GM12891 (cell line): ENCODE measurements at places on chromosomes 2 and 18.
A peak's percentile ranks its signal among the peaks of the same experiment; 100 is the strongest.

DNA sequence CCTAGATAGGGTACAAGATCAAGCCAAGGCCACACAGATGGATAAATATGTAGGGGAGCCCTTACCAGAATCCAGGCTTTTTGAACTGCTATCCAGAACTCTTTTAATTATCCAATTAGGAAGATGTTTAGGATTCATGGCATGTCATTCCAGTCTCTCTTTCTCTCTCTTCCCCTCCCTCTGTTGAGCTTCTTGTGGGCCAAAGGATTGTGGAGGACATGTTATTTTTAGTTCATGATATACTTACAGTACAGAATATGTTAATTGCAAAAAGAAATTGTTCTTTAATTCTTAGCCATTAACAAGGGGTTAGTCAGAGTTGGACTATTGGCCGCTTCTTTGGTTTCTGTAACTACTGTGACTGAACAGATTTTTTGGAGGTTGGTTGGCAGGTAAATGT is 113.0 kb downstream of the SETBP1 start:
- DNase-seq, result no peak

DNA sequence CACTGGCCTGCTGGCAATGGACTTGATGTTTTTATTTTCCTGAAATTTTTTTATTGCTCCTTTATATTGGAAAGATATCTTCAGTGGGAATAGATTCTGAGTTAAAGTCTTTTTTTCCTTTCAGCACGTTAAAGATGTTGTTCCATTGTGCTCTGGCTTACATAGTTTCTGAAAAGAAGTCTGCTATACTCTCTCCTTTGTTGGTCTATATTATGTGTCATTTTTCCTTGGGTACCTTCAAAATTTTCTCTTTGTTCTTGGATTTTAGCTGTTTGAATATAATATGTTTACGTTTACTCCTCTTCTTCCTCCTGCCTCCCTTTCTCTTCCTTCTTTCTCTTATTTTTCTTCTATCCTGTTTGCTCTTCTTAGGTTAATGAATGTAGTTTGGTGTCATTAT is 105.5 kb downstream of the CAPN13 start:
- no peak for DNase-seq

GRCh38 chr2:115560666-115561065 is 1118.2 kb downstream of the DPP10 start:
- DNase-seq, result no peak

DNA sequence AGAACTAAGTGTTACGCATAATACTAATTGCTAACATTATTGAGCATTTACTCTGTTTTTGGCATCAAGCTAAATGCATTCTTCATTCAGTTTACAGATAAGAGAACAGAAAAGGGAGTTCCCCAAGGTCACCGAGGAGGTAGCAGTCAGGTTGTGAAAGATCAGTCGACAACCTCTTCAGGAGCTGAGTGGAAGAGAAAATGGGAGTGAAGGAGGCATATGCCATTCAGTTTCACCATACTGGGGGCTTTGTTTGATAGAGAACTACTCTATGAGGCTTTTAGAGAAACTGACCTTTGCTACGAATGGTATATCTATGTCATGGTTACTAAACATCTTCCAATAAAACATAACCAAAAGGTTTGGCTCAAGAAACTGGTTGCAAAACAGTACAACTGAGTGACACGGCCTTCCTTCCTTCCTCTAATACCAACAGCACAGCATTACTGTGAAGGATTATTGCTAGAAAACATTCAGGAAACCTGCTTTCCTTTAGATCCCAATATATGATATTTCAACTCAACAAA is 112.1 kb downstream of the RBMS1 start:
- no peak for DNase-seq

GRCh38 chr2:78355967-78356366 is 669.5 kb upstream of the REG3G start:
- no peak for DNase-seq

DNA sequence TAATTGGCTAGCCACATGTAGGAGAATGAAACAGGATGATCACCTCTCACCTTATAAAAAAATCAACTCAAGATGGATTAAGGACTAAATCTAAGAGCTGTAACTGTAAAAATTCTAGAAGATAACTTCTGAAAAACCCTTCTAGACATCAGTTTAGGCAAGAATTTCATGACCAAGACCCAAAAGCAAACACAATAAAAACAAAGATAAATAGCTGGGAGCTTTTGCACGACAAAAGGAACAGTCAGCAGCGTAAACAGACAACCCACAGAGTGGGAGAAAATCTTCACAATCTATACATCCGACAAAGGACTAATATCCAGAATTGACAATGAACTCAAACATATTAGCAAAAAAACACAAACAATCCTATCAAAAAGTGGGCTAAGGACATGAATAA is 316.3 kb downstream of the METTL4 start:
- DNase-seq, result no peak

DNA sequence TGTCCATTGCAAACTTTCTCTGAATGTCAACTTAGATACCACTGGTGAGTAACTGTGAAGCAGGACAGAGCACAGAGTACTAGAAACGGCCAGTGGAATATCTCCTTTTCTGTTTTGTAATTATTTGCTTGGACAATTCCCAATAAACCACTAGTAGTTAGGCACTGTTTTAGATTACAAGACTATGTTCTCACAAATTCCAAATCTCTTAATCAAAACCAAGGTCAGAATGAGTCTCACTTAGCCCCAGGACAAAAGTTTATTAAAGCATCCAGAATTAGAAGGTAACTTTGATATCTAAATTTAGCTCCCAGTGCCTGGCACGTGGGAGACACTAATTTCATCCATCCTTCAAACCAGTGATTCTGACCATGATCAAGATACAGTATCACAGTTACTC is 89.0 kb downstream of the ZNF521 start:
- DNase-seq, result no peak

GRCh38 chr18:31587529-31587928 is 4.1 kb upstream of the TTR start:
- no peak for DNase-seq

DNA sequence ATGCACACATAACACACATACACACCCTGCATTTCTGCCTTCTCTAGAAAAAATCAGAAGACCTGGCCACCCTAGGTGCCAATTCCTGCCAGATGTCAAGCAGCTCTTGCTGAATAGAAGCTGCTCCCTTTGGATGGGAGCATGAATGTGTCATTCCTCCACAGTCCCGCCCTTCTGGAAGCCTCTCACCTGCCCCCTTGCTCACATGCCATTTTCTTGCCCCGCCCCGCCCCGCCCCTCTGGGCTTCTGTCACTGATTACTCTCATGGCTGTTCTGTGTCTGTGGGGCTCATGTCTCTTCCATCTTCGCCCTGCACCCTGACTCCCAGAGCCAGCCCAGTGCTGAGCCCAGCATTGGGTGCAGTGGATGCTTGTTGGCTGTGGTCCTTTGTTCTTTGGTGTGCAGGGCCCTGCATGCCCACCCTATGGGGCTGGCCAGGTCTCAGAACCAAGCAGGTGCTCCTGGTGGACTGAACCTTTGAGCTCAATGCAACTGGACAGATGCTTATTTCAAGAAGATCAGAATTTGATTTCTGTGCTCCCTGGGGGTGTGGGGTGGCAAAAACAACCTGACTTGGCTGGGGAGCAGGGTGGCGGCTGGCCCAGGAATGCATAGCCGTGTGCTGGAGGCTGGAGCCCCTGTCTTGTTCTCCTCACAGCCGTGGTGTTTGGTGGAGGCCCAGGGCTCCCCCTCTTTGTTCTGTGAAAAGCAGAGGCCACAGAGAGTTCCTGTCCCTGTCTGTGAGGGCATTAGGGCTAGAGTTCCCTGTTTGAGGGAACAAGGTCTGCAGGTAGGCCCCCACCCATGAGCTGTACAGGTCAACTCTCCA is 140.6 kb upstream of the GLI2 start:
- DNase-seq, result no peak

DNA sequence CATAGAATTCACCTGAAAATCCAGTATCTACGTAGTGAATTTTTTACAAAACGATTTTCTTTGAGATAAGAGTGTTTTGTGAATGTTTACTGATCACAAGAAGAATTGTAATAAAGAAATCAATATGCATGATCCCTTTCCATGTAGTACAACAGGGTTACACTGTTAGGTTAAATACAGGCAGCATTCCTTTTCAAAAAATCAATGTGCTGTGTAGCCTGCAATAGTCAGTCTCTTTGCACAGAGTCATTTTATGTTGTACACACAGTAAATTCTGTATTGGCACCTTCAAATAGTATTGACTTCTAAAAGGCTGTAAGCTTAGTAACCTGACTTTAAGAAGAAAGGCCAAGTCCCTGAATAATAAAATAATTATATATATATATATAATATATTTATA is 63.3 kb downstream of the ZNF407 start:
- DNase-seq, result no peak

- DNase-seq, result no peak
Measured at GRCh38 chr18:9647496-9648323, 33.4 kb upstream of the PPP4R1 start.

DNA sequence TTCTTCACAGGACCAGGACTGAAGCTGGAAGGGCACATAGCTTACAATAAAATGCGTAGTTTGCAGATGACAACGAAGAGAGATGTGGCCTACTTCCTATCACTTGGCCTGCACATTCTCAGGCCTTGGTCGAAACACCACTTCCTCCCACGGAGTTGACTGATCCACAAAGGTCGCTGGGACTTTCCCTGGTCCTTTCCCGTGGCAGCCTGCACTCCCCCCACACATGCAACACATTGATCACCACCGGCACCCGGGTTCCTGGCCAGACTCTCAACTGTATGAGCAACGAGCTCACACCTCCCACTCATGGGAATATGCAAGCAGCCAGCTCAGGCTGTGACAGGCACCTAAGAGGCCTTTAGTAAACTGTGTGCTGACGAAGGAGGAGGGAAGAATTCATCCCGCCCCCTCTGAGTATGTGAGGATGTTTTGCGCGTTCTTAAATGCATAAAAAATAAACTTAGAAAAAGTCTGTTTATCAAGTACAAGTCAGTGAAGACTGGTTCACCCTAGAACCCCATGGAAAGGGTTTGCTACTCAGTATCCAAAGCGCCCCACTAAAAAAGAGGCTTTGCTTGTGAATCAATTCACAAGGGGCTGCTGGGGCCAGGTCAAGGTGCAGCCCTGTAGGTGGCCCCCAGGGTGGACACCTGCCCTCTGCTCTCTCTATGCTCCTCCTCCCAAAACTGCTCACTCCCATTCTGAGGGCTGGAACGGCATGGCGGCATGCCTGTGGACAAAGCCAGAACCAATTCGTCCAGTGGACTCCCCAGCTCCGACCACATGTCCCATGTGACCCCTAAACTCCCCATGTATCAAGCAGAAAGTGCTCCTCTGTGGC is 154.3 kb downstream of the EIPR1 start:
- no peak for DNase-seq

DNA sequence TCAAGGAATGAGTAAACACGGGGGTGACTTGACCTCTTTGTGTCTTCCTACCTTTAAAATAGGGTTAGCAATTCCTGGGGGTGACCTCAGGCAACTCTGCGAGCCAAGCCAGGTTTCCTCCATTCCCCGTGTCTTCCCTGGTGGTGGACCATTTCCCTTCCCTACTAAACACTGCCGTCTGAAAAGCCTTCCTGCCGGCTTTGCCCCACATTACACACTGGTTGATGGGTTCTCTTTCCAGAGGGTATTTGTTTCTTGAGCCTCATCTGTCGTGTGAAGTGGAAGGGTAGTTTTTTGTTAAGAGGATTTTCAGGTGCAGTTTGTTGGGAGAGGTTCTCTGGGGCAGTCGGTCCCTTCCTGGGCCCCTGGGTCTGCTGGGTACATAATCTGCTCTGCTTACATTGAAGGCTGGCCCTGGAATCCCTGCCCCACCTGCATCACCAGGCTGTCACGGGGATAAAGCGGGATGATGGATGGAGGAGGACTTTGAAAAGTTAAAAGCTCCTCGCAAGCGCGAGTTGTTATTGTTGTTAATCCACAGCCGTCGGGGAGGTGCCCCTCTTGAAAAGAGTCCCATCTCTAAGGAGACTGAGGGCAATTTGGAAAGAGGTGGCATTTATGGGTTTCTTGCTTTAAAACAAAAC is 175.4 kb upstream of the SPRED2 start:
- DNase-seq, result no peak

- DNase-seq, result no peak
Measured at GRCh38 chr2:222714361-222715241, 43.1 kb downstream of the MOGAT1 start.

DNA sequence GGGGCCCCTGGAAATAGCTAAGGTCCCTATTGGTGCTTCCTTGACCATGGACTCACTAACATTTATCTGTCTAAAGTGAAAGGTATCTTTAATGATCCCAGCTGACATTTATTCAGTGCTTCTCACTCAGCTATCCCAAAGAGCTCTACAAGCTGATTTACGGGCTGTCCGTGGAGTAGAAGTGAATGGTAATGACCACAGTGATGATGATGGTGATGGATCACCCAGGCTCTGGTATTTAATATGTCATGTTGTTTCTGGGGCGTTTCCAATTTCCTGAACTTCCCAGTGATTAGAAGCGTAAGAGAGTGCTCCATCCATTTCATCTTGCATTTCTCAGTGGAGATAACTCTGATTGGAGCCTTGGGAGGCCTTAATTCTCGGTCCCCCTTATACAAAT is 304.3 kb downstream of the HRH4 start:
- no peak for DNase-seq

GRCh38 chr2:54657664-54658083 is 65.8 kb upstream of the EML6 start:
- peak; percentile 31 for DNase-seq

DNA sequence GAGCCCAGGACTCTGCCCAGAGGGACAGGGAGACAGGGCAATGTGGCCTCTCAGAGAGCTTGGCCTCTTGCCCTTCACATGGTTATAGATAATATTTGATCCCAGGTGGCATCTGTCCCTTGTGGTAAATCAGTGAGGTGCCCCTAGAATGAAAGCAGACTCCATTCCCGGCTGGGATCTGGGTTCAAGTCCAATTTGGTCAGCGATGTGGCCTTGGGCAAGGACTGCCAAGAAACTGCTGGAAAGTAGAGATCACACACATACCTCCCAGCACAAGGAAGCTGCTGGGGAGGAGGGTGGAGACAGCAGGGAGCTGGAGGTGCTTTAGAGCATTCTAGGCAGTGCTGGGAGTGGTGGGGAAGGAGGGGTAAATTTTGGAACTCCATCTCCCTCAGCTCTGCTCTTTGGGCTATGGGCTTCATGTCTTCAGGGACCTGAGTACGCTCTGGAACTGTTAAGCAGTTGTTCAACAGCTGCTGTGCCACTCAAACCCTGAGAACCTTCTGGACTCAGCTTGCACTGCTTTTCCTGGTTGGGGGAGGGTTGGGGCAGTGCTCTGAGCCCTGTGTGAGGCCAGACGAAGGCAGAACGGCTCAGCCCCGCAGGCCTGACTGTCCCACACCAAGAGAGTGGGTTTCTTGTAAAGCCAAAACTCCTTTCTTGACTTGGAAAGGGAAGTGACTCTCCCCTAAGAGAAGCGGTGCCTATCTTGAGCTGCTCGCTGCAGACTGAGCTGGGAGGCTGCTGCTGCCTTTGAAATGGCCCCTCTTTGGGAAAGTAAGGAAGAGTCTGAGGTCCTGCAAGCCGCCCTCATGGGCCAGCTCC is 23.0 kb downstream of the INPP5D start:
- no peak for DNase-seq

- no peak for DNase-seq
Measured at GRCh38 chr2:236892721-236893120, 193.0 kb upstream of the COPS8 start.

GRCh38 chr2:203744091-203744490 is 37.7 kb downstream of the CD28 start:
- no peak for DNase-seq
